OCI-LY7 (cell line): ENCODE measurements at places on chromosomes 2 and 18.

DNA sequence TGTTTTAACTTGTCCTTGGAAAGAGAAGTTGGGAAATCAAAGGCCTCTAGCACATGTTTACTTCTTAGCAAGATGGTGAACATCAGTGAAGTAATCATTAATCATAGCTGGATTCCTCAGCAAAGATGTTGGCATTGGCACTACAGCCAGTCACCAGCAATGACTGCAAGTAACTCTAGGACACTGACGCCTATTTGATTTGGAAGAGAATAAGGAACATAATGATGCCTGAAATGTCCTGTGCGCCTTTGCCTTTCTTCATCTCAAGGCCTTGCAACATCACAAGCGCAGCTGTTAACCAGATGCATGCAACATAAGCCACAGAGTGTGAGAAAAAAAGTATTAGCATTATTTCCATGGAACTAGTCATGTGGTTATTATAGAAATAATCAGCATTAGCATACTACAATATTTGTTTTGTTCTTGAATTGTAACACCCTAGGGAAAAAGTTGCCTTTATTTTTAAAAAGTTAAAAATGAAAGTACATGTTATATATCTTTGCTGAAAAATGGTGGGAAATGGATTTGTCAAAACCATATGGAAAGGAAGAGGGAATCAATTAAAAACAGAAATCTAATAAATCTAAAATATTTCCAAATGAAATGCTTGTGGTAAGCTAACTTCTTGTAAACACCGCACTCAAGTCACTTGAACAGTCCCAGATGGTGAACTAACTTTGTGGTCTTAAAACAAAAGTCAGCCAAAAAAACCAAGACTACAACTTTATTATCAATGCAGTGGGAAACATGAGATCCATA is 55.6 kb downstream of the THADA start:
- no peak for DNase-seq

DNA sequence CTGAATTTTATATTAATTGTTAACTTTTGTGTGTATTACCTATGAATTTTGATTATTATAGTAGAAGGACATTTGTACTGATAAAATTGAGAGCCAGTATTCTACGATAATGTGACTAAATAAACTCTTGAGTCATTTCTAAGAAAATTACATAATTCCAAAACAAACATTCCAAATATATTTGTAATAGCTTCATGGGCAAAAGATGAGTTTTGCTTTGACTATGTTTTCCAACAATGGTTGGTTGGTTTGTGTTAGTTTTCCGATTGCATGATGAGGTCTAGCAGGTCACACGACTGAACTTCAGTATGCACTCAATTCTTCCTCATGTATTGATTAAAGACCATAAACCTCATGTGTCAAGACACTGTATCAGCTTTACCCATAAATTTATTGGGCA is 71.7 kb upstream of the WDR75 start:
- DNase-seq = no peak

GRCh38 chr18:55246278-55246677 is 287.0 kb upstream of the CCDC68 start:
- no peak for DNase-seq

DNA sequence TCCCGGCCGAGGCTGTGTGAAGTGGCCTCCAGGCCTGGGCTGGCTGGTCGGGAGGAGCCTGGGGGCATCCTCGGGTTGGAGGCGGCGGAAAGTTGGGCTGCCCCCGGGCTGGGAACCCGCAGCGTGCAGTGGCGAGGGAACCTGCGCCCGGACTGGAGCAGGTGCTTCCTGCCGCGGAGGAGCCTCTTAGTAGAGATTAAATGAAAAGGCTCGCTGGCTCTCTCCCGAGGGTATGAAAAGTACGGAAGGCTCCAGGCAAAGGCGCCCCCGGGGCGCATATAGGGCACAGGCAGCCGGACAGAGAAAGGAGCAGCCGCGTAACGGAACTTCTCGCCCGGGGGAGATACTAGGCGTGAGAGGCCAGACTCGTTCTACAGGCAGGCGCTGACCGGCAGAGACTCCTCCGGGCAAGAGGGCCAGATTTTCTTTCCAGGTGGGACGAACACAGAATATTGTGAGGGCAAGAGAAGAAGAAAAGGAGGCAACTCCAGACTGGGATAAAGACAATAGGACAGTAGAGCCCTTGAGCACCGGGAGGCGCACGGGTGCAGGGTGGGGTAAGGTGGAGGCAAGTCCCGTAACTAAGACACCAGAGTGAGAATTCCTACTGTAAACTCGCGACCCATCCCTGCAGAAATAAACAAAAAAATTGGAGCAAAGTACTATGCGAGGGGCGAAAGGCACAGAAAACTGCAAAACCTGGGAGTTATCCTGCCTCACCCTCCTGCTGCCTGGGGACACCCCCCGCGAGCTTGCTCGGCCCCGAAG is 816 bp downstream of the CDH2 start:
- DNase-seq = no peak

DNA sequence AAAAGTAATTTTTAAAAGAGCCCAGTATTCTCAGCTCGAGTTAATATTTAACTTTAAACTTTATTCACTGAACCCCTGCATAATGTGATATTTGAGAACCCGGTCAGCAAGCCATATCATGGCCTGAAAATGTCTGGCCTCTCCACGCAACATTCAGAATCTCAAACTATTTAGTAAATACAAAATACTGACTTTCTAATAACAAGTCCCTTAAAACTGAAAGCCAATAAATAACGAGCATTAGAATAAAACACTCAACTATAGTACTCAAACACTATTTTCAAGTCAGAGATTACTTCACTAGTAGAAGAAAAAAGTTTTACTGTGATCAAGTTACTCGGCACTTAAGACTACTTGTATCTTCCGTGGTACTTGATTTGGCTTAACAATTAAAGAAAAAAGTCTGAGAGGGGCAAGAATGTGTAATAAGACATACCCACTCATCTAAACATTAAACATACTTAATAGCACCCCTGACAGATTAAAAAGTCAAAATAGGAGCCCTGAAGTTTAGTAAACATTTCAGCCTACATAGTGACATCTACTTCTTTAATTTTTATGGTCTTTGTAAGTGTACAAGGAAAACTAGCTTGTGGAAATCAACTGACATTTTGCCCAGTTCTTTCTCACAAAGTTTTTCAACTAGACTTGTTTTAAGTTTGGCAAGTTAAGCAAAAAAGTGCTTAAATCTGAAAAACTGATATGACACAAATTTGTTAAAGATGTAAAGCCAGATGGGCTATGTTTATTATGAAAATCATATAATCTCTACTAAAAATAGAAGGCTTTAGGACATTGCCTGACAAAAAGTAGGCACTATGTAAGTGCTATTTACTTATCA is 38.2 kb downstream of the RTN4 start:
- no peak for DNase-seq

- DNase-seq = no peak
Measured at GRCh38 chr2:235008584-235009044, 56.8 kb downstream of the SH3BP4 start.

DNA sequence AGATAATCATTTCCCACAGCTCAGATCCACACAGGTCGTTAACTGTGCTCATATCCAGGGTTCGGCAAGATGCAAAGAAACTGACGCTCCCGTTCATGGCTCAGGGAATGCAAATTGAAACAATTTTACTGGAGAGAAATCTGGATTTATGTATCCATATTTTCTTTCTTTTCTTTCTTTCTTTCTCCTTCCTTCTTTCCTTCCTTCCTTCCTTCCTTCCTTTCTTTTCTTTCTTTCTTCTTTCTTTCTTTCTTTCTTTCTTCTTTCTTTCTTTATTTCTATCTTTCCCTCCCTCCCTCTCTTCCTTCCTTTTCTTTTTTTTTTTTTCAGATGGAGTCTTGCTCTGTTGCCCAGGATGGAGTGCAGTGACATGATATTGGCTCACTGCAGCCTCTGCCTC is 20.0 kb upstream of the POMC start:
- no peak for DNase-seq

- no peak for DNase-seq
Measured at GRCh38 chr2:84755096-84755495, 125.8 kb downstream of the TRABD2A start.

- no peak for DNase-seq
Measured at GRCh38 chr2:33392366-33392765, 84.1 kb upstream of the RASGRP3 start.

DNA sequence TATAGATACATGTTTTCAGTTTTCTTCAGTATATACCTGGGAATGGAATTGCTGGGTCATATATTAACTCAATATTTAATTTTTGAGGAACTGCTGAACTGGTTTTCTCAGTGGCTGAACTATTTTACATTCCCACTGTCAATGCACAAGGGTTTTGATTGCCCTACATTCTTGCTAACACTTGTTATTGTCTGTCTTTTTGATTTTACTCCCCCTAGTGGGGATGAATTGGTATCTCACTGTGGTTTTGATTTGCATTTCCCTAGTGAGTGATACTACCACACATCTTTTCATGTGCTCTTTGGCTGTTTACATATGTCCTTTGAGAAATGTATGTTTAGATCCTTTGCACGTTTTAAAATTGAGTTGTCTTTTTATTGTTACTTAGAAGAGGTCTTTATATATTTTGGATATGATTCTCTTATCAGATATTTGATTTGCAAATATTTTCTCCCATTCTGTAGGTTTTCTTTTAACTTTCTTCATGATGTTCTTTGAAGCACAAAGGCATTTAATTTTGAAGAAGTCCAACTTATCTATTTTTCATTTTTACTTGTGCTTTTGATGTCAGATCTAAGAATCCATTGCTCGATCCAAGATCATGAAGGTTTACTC is 36.2 kb downstream of the ASB1 start:
- peak; percentile 63 for DNase-seq

DNA sequence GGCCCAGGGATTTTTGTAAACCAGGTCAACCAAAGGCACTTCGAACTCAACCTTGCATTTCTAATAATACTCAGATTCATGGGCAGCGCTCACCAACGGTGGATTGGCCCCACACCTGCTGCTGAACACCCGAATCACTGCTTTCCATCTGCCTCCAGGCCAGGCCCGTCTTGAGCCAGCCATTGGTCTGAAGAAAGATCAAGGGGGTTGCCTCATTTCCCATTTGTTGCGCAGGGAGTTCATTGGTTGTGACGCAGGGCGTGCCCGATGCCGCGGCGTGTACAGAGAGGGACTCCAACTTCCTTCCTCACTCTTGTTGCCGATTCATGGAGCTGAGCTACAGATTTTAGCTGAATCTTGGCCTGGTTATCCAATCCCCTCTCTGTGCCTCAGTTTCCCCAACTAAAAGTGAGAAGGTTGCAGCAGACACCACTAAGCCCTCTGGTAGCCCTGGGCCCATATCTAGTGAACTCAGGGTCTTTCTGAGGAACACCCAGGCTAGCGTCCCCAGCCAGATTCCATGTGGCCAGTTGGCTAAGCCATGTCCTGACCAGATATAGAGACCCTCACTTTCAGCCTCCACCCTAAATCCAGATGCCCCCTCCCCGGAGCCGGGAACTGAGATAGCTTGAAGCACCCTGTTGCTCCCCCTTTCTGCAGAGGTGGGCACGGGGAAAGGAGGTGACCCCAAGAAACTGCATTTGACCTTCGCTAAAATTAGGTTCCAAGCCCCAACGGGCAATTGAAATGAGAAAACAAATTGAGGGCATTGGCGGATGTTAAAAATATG is 60.9 kb upstream of the HPCAL1 start:
- DNase-seq = no peak

DNA sequence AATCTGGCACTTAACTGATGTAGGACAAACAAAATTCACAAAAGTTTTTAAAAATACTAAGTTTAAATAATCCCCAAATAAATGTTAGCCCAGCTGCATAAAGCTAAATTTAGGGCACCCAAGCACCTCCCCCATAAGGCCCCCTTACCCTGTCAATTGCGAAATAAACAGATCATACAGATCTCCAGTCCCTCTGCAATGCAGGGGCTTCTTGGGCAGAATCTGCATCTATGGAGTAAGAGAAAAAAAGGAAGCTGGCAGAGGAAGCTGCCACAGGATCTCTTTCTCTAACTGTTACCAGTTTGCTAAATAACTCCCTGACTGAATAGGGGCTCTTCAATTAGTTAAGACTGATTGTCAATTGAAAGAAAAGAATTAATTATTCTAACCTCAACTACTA is 117.7 kb downstream of the MEMO1 start:
- no peak for DNase-seq

DNA sequence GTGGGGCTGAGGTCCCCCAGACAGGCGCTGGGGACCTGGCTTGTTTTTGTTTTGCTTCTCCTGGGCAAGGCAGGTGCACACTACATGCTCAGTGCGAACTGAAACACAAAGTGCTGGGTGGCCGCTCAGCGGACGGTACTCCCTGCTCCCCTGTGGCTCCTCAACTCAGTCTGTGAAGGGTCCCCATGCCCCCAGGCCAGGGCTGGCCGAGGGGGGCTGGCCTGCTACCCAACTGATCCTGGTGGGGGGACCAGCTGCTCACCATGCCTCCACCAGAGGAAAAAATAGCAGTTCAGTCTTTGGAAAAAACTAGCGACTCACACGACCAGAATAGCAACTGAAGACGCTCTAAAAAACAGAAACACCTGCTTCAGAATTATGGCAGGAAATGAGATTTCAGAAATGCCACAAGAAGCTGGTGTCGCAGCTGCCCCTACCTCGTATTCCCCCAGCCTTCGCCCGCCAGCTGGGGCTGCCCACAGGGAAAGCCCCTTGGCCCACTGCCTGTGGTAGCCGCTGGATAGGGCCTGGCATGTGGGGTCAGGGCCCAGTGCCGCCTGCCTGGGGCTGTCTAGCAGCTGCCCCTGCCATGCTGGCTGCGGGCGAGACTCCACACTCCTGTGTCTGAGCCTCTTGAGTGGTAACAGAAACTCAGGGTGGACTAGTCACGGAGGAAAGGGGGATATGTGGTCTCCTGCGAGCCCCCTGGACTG is 43.7 kb downstream of the MEX3C start:
- DNase-seq = peak; percentile 87

- DNase-seq = no peak
Measured at GRCh38 chr2:144270951-144271350, 249.0 kb downstream of the ZEB2 start.

- DNase-seq = no peak
Measured at GRCh38 chr2:29528891-29529520, 392.4 kb downstream of the ALK start.

- DNase-seq = no peak
Measured at GRCh38 chr18:6929370-6930102, 188.1 kb downstream of the LAMA1 start.

DNA sequence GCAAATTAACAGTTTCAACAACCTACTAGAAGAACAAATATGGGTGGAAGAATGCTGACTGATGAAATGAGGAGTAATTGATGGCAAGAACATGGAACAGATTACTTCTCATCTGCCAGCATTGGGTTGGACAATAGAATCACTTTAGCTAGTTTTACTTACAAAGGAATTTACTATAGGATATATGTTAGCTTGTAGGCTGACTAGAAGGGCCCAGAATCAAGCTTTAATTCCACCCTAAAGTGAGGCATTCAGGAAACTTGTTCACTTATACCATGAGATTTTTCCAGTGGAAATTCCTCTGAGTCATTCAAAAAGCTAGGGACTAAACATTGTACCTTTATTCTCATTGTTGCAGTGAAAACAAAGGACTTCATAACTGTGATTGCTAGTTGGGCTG is 5.0 kb upstream of the ZSWIM2 start:
- no peak for DNase-seq

DNA sequence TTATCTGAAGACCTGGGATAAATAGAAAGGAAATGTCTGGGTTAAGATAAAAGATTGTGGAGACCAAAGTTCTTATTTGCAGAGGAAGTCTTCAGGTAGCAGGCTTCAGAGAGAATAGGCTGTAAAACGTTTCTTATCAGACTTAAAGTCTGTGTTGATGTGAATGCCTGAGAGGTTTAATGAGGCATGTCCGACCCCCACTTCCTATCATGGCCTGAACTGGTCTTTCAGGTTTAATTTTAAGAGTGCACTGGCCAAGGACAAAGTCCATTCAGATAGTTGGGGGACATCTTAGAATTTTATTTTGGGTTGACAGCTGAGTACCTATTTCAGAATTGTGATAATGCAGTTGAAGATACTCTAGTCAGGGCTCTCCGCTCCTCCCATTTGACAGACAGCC is 92.1 kb downstream of the ATL2 start:
- no peak for DNase-seq
